ENCODE measurements at places on chromosomes 7 and 10.

- DNase-seq = no peak
These were observed 3.8 kb upstream of the DDX50 start for GRCh38 chr10:68897336-68897741.

DNA sequence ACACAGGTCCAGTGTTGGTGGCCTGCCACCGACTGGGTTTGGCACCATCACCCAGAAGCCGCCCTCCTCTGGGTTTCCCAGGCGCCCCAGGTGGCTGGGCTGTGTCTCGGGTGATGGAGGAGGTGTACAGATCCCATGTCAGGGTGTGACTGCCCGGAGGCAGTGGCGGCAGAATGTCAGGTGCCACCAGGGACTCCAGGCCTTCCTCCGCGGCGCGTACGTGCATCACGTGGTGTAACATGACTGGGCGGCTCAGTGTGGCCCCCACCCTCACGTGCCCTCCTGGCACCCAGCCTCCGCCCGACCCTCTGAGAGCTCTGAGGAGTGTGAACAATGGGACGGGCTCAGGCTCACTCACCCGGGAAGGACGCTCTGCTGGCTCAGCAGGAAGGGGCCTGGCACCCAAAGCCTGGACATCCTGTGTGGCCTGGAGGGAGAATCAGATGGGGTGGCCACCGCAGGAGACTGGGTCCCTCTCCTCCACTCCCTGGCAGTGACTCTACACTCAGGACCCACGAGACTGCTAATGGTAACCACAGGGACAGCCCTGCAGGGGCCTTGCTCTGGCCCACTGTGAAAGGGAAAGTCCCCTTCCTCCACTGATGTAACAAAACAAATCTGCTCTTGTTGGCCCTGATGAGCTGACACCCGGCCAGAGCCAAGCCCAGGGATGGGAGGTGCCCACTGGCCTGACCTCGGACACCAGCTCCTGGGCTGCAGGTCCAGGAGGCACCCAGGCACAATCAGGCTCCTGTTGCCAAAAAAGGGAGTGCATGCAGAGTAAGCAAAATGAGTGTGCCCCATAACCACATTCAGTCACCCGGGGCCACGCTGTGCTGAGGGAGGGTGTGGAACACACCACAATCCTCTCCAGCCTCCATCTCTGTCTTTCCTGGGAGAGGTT lies 164.8 kb downstream of the PRKAG2 start:
- no peak for DNase-seq

DNA sequence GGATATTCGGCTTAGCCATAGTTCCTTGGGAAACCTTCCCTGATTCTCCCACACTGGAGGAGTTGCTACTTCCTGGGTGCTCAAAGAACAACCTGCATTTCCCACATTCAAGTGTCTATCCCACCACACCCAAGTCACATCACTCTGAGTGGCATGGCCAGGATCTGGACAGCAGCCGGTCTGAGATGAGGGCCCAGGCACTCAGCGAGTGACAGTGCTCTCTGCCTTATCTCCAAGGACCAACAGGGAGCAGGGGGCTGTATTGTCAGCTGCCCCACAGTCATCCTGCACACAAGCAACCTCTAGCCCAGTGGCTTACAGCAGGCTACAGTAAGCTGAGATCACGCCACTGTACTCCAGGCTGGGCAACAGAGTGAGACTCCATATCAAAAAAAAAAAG lies 16.1 kb upstream of the SLC18A3 start:
- DNase-seq = no peak

- DNase-seq = no peak
These were observed 226.1 kb upstream of the SEMA3D start for GRCh38 chr7:85412912-85413311.

GRCh38 chr7:18200855-18201254 lies 173.2 kb upstream of the PRPS1L1 start:
- no peak for DNase-seq

DNA sequence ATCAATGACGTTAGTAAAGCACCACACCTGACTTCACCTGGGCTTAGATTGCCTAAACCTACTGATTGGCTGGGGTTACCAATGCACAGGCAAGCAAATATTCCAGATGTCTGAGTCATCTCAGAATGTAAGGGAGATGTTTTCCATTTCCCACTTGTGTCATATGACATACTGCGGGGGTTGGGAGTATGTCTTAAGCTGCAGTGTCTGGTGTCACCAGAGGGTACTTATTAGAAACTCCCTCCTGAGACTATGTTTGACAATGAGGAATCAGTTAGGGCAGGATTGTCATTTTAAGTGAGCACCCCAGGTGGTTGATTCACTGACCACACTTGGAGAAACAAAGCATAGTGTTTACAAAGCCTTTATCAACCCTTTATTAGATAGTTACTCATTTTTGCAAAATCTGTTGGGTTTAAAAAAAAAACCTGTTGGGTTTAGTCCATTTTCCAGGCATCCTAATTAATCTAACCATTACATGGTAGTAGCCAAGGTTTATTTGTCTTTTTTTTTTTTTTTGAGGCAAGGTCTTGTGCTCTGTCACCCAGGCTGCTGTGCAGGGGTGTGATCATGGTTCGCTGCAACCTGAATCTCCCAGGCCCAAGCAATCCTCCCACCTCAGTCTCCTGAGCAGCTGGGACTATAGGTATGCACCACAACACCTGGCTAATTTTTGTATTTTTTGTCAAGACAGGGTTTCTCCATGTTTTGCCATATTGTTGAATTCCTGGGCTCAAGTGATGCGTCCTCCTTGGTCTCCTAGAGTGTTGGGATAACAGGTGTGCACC lies 72.5 kb downstream of the CDK6 start:
- DNase-seq = no peak
